Femur (tissue), 1 donor: ENCODE measurements at places on chromosomes 1 and 21.

- DNase-seq, result no peak
Observed at GRCh38 chr21:25635310-25635709, 3.7 kb upstream of the JAM2 start.

GRCh38 chr1:97593192-97593591 lies 327.6 kb downstream of the DPYD start:
- DNase-seq, result no peak

DNA sequence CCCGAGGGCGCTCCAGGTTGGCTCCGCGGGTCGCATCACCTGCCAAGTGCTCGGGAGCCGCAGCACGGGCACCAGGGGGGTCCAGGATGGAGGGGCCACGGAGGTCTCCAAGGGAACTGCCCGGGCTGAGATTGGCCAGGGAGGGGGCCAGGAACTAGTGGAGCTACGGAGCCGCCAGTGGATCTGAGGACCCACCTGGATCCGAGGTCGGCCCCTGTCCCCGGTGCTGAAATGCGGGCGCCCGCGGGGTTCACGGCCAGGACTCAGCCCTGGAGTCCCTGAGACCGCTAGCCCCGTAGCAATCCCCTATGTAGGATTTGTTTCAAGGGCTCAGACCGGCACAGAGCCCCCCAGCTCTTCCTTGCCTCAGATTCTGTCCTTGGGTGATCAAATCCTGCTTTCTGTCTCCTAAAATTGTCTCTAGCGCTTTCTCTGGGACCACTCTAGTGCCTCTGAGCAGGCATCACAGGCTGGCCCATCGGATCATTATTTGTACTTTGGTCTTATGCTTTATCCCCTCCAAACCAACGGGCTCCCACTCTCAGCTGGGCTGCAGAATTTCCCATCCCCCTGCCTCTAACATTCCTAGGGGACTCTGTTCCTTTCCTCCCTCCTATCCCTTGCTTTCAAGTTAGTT lies 27.3 kb downstream of the KIAA2013 start:
- DNase-seq, result no peak

DNA sequence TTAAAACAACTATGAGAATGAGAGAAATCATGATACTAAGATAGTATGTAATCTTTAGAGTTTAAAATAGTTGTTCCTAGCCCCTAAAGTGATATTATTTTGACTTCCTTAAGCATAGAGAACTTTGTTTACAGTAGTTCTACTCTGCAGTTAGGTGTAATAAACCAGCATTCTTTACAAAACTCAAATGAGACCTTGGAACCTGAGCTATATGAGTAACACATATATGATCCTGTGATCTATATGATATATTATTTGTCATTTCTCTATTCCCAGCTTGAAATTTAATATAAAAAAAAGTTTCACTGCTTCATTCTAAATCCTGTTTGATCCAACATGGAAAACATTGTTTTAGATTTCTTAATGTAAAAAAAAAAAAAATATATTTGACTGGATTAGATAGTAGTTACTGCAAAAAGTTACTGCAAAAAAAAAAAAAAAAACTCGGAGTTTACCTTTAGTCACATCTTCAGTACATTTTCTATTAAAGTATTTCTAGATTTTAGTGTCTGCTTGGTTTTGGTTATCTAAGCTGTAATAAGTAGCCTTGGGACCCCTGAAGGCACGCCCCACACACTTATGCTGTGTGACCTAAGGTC lies 463.8 kb downstream of the USP25 start:
- DNase-seq, result no peak

GRCh38 chr1:169697755-169698154 lies 13.7 kb downstream of the SELL start:
- DNase-seq, result no peak

DNA sequence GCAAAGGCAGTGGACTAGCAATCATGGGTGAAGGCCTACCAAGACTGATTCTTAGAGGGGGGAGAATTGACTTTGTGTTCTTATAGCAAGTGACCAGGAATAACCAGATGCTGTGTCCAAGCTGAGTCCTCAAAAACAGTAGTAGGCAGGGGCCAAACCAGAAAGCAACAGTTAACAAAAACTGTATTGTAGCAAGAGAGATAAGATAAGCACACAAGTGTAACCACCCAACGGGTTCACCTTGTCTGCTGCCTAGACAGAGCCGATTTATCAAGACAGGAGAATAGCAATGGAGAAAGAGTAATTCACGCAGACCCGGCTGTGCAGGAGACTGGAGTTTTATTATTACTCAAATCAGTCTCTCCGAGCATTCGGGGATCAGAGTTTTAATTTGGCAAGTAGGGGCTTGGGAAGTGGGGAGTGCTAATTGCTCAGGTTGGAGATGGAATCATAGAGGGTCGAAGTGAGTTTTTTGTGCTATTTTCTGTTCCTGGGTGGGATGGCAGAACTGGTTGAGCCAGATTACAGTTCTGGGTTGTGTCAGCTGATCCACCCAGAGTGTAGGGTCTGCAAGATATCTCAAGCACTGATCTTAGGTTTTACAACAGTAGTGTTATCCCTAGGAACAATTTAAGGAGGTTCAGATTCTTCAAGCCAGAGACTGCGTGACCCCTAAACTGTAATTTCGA lies 8.3 kb upstream of the CSRP1 start:
- no peak for DNase-seq
